ENCODE measurements at places on chromosomes 2 and 18.

DNA sequence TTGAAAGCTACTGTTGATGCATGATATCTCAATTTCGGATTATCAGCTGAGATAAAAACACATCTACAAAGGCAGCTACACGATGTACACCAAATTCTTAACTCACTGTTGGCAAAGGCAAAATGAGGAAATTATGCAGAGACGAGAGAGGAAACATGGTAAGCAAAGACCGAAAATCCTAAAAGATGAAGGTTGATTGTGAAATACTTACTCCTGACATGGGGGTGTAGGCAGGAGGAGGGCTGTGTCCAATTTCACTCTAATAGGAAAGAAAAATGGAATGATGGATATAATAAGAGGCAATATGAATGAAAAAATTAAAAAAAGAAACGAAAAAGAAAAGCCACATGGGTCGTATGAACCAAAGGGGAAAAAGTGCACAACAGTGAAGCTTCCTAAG is 831.3 kb downstream of the CPS1 start:
- DNase-seq, result no peak

DNA sequence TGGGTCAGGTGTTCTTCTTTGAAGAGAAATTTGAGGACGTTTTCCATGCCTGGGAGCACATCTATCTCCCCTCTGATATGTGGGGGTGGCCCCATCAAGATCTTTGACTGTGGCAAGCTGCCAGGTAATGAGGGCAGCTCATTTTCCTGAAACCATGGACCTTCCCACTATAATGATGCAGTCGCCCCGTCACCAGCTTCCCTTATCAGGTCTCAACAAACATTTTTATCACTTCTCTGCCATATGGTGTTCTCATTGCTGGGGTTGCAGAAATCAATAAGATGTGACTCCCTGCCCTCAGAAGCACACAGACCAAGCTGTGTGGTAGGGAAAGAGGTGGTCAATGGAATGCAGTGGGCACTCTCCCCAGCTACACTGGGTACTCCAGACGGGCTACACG is 48.4 kb upstream of the B3GNT7 start:
- no peak for DNase-seq

DNA sequence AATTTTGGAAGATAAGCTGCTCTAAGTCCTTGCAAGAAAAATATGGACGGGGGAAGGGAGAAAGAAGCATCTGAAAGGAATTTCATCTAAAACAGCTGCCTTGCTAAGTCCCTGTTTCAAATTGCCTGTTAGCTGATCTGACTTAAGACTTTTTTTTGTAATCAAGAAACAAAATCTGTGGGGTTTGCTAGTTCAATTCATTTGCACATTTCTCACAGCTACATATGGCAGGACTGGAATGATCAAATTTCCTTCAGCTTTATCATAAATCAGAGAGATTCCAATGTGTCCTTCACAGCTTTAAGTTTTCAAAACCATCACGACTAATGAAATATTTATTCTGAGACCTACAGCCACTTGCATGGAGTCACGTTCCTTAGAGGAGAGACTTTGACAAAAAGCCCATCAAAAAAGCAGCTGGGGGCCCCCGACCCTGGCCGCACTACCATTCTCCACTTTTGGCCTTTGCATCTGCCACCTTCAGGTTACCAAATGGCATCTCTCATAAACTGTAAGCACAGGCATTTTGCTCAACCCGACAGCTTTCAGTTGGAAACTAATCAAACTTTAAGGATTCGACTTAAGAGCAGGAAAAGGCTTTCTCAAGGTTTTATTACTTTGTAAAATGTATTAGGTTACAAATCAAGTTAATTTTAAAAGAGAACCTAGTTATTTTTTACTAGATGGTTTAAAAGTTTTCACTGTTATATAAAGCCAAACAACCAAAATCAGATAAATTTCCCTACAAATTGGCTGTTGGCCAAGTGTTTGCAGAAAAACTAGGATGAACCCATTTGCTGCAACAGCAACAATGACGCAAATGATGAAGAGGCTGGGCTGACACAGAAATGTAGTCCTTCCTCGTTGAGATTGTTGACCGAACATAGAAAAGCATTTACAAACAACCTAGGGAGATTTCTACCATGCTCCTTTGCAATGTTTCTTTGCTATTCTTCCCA is 100.4 kb upstream of the RND3 start:
- no peak for DNase-seq

- no peak for DNase-seq
Observed at GRCh38 chr2:234596696-234597575, 100.1 kb upstream of the ARL4C start.

- DNase-seq, result no peak
Observed at GRCh38 chr2:227933884-227934283, 62.5 kb downstream of the DAW1 start.

GRCh38 chr2:61784643-61785042 is 69.2 kb downstream of the FAM161A start:
- DNase-seq, result no peak

GRCh38 chr2:66865161-66865560 is 430.2 kb downstream of the MEIS1 start:
- DNase-seq, result no peak

- DNase-seq, result no peak
Observed at GRCh38 chr2:170940066-170940465, 11.0 kb downstream of the GORASP2 start.

- DNase-seq, result no peak
Observed at GRCh38 chr2:134818321-134818720, 20.1 kb upstream of the ACMSD start.

DNA sequence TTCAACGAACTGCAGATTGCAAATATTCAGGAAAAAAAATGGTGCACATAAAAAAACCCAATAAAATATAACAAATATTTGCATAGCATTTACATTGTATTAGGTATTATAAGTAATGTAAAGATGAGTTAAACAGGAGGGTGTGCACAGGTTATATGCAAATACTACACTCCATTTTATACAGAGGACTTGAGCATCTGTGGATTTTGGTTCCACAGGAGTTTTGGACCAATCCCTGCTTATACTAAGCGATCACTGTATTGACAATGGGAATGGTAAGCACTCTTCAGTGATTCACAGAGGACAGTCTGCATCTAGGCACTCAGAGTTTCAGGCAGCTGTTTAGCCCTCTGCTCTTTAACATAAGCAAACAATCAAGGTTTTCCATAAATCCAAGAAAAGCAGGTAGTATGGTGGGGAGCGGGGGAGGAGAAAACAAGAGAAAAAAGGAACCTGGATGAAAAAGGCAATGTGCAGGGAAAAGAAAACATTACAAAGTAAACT is 206.0 kb upstream of the PARD3B start:
- DNase-seq, result no peak

DNA sequence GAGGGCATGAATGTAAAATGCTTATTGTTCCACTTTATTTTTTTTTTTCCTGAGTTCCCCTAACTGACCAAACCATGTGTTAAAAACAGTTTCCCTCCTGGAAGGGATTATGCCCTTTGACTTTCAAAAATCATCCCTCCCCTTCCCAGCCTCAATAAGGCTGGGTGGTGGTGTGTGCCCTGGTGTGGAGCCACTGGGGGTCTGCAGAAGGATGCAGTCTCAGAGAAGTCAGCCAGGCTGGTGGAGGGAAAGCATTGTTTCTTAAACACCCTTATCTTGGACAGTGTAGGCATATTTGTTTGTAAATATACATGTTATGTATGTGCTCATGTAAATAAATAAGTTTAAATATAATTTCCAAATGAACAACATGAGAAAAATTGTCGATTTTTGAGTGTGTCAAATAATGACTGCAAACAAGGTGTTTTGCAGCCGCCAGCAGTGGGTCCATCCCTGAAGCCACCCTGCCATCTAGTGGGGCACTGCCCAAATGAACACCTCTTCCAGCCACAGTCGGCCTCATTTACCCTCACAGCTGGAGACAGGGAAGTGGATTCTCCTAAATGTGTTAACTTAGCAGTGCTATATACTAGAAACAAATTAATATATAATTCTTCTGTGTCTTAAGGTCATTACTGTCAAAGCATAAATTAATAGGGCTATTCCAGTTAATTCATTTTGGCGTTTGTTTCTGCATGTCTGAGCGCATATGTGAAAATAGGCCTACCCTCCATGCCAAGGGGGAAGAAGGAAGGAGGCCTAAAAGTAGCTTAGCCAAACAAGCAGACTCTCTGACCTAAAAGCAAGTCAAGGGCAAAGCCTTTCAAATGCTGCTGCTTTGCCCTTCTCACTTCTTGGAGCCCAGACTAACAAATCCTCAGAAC is 209.6 kb upstream of the PIK3C3 start:
- no peak for DNase-seq

DNA sequence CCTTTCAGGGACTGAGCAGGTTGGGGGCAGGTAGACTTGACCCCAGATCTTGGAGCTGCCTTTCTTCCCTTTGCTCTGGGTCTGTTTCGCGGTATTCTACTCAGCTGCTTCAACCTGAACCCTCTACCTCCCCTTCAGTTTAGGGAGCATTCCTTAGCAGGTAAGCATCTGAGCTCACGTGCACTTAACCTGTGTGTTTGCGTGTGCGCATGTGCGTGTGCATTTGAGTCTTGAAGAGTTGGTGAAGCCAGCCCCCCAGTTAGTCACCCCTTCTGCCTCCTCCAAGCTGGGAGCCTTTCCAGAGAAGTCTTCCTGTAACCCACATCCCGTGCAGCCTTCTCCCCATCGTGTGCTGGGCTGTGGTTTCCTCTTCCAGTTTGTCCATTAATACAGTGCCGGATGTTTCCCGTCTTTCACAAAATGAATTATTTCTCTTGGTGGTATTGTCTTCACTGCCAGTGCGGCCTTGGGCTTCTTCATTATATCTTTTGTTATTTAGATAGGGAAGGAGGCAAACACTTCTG is 33.2 kb downstream of the B3GNT2 start:
- no peak for DNase-seq

GRCh38 chr2:47782381-47782670 is 619 bp upstream of the MSH6 start:
- DNase-seq, result no peak

DNA sequence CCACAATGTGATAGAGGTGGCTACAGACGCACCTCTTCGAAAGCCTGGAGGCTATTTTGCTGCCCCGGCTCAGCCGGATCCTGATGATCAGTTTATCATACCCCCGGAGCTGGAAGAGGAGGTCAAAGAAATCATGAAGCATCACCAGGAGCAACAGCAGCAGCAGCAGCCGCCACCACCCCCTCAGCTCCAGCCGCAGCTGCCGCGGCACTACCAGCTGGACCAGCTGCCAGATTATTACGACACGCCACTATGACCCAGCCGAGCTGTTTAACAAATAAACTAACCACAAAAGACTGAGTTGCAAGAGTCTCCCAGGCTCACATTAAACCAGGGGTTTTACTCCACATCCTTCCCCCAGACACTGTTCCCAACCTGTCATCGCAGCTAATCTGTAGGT is 263.8 kb downstream of the PHLPP1 start:
- DNase-seq, result no peak

All from stimulated activated CD4-positive, alpha-beta T cell treated with anti-CD3 and anti-CD28 coated beads, TNF-alpha, amount 100 ng/mL, for 4 hours (primary cell).